ENCODE measurements at places on chromosomes 7 and 10. TPM values are rescaled to one million over a fixed set of nuclear protein-coding genes. Genes with fewer than 3 reads are reported as not detected.

Gene MSMB
- total RNA-seq = 5.3 TPM

Gene PILRA
- total RNA-seq = 48.7 TPM

Gene HGF
- total RNA-seq = 17.2 TPM

Gene TMEM120A
- 42.7 TPM for total RNA-seq

Gene SDK1
- 10.0 TPM for total RNA-seq

Gene COL13A1
- 9.2 TPM for total RNA-seq

Gene C10orf62
- not detected for total RNA-seq

Data from lower lobe of right lung (tissue), 2 donors.